NB4 (cell line): ENCODE measurements at places on chromosomes 7 and 10.
A peak's percentile ranks its signal among the peaks of the same experiment; 100 is the strongest.

DNA sequence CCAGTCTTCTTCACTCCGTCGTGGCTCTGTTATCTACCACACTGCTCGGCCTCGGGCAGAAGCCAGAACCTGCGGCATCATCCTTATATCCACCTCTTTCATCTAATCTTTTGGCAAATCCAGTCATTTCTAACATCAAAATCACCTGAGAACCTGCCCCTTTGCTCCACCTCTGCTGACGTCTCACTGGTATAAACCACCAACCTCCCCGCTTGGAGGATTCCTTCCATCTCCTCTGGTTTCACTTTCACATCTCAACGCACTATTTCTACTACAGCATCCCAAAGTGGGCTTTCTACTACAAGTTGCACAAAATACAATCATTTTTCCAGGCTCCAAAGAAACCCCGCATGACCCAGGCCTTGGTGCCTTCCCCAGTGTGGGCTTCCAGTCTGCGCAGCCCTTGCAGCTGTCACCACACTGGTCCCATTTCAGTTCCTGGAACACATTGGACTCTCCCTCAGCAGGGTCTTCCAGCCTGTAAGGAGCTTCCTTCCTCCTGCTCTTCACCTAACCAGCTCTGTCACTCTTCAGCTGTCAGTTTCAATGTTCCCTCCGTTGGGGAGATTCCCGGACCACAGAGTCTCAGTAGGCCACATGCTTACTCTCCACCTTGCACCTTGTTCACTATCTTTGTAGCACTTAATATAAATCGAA, 85.0 kb downstream of the PRKCQ start:
- no peak for DNase-seq

DNA sequence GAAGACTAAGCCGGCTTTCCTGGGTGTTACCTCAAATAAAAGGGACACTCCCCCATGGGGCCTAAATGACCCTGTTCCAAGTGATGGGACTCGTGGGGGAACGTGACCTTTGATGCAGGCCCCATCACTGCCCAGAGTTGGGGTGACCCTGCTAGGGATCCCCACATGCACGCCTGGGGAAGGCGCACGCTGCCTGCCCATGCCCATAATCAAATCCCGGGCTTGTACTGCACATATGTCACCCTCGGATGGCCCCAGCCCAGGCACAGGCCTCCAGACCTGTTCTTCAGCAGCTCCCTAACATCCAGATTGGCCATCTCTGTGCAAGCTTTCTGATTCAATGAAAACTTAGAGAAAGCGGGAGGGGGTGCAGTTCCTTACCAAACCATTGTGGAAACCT, 14.7 kb downstream of the EBF3 start:
- DNase-seq = no peak

GRCh38 chr10:101066146-101066895, 4.5 kb downstream of the KAZALD1 start:
- peak; percentile 96 for DNase-seq

DNA sequence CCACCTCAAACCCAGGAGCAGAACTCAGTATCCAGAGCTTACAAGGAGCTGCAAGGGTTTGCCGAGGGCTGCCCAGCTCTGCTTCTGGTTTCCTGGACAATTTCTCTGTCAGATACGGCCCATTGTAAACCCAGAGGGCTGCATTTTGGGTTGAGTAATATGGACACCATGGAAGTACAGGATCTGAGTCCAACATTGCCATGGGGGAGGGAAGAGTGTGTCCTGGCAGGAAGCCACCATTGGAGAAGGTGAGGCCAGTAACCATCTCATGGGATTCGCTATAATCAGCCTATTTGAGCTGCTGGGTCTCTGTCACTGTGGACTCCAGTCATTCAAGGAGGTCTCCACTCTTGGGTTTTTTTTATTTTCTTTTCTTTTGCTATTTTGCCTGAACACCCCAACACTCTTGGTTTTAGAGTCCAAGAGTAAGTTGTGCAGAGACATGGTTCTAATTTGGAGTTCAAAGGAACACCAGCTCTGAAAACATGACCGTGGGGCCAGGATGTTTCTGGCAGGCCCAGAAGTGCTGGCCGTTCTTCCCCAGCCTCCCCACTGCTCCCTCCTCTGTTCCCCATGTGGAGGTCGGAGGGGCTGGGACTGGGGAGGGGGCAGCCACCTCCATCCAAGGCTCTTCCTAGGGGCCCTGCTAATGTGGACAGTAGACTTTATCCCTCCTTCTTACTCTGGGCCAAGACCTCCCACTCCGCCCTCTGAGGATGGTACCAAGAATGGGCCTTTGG, 46.2 kb downstream of the CHST3 start:
- DNase-seq = no peak

DNA sequence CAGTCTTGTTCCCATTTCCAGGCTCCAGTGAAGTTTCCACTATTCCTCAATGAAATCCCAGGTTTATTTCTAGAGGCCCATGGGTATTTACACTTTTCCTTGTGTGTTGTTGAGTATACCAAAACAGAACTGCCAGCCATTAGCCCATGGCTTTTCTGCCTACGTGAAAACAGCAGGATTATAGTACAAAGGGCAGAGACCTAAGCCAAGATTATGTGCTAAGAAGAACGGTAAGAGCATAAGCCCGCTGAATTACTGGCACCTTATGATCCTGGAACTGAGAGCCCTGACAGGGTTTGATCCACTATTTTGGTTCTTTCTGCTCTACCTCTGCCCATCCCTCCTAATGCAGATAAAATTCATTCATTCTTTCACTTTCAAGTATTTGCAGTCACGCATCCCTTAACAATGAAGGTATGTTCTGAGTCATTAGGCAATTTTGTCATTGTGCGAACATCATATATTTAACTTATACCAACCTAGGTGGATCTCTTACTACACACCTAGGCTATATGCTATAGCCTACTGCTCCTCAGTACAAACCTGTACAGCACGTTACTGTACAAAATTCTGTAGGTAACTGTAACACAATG, 16.0 kb downstream of the SEMA3C start:
- DNase-seq = no peak

- DNase-seq = peak; percentile 21
Measured at GRCh38 chr10:117896517-117896916, 150.2 kb downstream of the RAB11FIP2 start.
